ENCODE measurements at places on chromosomes 4 and X. TPM values are rescaled to one million over a fixed set of nuclear protein-coding genes. Genes with fewer than 3 reads are reported as not detected.

The NLRP2B gene
- not detected for total RNA-seq

DNA sequence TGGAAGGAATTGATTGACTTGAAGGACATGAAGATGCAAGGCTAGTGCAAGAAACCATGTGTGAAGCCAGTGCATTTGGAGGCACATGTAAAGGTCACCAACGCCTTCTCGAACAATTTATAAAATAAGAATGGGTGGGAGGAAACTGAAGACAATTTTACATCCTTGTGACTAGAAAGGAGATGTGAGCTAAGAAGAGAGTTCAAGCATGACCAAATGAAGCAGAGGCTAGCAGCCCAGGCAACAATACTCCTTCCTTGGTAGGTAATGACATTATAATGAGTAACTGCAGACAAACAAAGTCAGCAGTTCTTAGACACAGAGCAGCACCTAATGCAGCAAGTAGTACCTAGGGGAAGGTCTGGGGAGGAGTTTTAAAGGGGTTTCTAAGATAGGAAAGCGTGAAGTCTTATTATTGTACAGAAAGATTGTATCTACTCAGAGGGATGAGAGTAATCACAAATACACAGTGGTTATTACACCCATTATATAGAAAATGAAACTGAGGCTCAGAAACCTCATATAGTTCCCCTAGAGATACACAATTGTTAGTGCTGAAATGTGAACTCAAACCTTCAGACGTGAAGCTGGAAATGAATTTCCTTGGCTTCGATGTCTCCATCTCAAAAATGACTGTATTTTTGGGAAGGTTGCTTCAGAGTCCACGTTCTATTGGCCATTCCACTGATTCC lies 56.1 kb downstream of the ATXN3L start:
- DNase-seq, result no peak

GRCh38 chr4:52595001-52595400 lies 64.1 kb downstream of the USP46 start:
- DNase-seq, result peak; percentile 51

- DNase-seq, result peak; percentile 17
Measured at GRCh38 chr4:84389406-84389805, 109.7 kb downstream of the NKX6-1 start.

DNA sequence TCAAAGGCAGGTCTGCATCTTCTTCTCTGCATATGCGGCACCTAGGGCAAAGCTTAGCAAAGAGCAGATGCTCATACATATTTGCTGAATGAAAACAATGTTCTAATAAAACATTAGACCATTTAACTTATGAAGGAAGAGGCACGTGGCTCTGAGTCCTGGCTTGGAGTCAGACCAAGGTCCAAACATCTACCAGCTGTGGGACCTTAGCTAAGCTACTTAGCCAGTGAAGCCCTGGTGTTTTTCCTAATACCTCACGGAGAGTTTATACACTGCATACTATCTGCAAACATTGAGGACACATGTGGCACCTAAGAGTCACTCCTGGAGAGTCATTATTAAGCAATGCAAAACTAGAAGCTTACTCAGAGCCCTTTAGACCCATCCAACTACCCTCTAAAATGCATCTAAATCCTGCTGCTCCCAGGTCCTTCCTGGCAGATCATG lies 9.0 kb downstream of the PDGFC start:
- DNase-seq, result peak; percentile 79

The TRIM75 gene
- not detected for total RNA-seq

DNA sequence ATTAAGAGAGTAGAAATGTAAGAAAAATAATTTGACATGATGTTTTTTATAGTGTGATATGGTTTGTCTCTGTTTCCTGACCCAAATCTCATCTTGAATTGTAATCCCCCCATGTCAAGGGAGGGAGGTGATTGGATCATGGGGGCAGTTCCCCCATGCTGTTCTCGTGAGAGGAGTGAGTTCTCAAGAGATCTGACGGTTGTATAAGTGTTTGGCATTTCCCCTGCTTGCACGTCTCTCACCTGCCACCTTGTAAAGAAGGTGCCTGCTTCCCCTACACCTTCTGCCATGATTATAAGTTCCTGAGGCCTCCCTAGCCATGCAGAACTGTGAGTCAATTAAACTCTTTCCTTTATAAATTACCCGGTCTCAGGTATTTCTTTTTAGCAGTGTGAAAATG lies 34.8 kb upstream of the EXOC1L start:
- no peak for DNase-seq

DNA sequence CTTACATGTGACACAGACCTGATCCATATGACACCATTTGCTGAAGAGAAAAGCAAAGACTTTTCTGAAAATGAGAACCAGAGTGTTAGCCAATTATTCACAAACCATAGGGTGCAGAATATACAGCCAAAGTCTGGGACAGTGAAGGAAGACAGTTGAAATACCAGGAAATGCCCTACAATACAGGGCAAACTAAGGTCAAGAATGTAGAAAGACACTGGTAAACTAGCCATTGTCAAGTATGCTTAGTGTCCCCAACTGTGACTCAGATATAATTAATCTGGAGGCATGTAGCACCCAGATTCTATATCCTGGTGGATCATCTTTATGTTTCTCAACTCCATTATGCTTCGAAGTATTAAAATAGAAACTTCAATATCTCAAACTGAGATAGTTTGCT lies 200.9 kb upstream of the FSTL5 start:
- DNase-seq, result no peak

The MAGEA3 gene
- 116 TPM for total RNA-seq

DNA sequence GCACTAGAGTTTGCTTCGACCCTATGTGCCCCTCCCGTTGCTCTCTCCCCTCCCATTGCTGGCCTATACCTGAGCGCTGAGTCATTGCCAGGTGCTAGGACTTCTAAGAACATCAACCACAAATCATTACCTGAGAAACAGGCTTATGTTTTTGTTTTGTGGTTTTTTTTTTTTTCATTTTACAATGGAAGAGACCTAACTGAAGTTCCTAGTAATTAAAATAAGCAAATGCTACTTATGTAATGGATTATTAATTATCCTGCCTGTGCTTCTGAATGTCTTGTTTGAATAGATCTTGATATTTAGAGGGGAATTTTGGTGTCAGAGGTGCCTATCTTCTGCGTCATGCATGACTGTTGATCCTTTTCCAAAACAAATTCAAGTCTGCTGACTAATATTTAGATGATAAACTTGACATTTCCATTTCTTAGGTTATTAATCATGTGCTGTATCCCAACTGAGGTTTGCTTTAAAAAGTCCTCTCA lies 275.4 kb upstream of the CPEB2 start:
- DNase-seq, result no peak

DNA sequence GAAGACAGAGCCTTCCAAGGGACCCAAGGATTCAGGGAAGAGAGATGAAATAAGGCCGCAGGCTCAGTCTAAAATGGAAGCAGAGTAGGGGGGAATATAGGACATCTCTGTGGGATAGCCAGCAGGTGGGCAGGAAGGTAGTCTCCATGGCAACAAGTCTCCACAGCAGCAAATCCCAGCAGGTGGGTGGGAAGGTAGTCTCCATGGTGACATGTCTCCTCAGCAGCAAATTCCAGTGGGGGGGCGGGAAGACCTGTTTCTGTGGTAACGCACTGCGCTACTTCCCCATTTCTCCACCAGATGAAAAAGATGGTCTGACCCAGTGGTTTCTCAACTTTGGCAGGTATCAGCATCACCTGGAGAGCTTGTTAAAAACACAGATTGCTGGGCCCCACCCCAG lies 18.3 kb downstream of the NLGN3 start:
- no peak for DNase-seq

DNA sequence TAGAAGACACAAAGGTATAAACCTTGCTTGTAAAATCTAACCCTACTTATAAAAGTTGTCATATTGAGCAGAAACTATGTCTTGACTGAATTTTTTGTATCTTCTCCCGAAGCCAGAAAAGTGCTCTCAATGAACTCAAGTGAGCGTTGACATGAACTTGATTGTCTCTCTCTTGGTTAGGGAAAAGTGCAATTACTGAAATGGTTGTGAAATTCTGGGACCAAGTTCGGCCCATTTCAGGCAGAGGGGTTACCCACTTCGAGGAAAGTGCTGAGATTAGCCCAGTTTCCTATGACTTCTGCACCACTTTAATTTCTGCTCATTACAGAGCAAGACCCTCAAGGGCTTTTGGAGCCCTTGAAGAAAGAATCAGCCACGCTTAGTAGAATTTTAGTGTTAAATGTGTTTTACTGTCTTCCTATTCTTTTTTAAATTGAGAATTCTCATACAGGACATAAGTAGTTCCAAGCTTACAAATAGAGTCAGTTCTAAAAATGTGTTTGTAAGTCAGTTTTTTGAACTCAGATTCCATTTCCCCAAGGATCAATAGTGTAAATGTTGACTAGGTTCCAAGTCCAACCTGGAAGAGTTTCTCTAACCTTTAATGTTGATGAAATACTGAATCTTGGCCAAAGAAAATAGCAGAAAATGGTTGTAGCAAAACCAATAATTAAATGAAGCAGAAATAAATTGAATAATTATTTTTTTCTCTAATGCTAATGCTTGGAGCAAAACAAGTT lies 125.7 kb upstream of the ACSL4 start:
- DNase-seq, result no peak

The GRIA2 gene
- not detected for total RNA-seq

DNA sequence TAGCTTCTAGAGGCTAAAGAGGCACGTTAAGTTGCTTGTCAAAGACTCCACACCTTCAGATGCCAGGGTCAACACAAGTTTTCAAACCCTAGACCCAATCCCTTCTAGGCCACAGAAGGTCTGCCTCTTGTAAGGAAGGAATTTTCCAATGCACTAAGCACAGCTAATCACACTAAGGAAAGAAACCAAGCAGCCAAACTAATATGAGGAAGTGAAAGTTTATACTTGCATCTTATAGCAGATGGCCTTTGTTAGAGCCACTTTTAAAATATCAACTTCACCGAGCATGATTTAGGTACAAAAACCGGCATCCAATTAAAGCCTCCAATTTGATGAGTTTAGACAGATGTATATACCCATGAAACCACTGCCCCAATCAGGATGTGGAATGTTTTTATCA lies 9.9 kb downstream of the FHL1 start:
- DNase-seq, result no peak

The UGT2A2 gene
- total RNA-seq, result not detected

DNA sequence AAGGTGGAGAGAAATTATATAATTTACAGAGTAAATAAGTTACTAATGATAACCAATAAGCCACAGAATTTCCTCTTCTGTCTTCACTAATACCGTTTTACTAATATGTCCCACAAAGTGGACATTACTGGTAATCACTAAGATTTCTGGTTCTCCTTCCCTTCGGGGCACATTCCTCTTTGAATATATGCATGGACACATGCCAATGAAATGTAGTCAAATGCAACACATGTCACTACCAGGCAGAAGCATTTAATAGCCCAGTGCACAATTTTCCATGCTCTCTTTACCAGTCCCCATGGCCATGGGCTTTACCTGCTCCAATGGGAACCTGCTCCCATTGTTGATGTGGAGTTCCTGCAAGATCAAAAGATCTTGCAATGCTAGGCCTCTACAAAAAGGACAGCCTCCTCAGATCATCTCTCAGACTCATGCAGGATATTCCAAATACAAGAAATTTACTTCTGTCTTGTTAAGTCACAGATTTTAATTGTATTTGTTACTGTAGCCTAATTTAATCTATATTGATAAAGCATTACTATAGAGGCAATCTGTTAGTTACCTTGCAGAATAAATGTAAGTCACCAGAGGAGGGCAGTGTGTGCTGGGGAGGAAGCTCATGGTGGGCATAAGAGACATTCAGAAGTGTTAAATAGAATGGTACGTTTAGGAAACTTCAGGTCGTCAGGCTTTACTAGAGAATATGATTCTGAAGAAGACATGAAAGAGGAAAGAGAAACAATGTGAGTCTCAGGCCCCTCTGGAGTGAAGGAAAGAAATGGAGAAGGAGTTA lies 37.1 kb upstream of the INPP4B start:
- DNase-seq, result no peak

DNA sequence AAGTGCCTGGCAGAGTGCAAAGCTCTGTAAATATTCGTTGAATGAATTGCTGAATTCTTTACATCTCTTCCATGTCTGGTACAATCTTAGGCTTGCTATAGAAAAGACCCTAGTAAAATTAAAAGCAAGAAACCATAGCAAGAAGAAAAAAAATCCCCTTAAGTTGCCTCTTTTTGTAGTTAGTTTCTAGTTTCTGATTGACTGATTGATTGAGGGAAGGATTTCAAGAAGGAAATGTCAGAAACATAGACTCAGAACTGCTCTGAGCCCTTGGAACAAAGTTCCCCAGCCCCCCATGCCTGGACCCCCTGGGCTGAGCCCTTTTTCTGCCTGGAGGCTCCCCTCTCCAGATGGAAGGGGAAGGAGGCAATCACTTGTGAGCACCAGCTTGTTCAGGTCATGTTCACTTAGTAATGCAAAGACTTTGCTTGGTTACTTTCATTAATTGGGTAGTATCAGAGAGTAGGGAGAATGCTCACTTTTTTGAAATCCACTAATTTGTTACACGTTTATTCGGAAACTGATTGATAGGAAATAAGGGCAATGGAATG lies 35.6 kb downstream of the DAPP1 start:
- no peak for DNase-seq

The DIPK2B gene
- total RNA-seq, result not detected

DNA sequence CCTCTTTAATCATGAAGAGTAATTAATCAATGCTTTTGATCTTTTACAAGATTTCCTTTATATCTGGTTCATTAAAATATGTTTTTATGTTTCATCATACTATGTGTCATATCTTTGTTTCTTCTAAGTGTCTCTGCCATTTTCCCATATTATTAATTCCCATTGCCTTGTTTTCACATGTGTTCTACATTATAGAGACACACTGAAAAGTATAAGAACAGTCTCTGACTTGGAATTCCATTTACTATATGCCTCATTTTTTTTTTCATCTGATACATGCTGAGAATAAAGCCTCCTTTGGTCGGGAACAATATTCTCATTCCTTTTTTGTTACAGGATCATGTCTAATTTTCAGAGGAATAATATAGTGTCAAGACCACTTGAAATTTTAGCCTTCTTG lies 4.3 kb downstream of the BANK1 start:
- no peak for DNase-seq

The SPATA18 gene
- total RNA-seq, result 1.4 TPM

DNA sequence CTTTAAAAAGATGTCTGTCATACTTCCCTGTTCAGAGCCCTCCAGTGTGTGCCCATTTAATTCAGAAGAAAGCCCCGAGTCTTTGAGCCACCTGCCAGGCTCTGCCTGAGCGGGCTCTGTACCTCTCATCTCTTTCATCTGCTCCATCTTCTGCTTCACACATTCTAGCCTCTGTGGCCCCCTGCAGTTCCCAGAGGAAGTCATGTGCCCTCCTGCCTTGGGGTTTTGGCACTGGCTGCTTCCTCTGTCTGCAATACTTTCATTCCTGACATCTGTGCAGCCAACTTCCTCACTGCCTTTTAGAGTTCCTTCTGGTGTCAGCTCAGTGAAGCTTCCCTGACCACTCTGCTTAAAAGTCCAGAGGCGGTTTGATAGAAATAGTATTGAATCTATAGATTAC lies 6.2 kb upstream of the STK32B start:
- DNase-seq, result peak; percentile 74

The ESX1 gene
- total RNA-seq, result not detected

DNA sequence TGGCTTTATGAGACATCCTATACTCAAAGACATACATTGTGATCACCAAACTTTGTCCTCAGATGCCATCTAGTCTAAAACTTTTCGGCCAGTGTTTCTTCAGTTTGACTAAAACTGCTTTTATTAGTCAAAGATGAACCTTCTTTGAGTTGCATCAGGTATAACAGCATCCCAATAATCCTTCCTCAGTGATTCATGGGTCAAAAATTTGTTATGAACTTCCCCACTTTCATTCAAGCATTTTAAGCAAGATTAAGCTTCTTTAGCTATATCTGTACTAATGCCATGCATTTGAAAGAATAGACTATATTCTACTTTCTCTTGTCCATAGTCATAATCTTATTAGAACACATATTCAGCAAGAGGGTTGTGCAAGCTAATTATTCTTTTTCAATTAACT lies 1070.4 kb upstream of the ADGRL3 start:
- DNase-seq, result no peak

The HEPH gene
- total RNA-seq, result not detected

Data from RPMI7951 (cell line).